Uterine smooth muscle cell (primary cell): ENCODE measurements at places on chromosomes 7 and 10. TPM values are rescaled to one million over a fixed set of nuclear protein-coding genes. Genes with fewer than 3 reads are reported as not detected.

Gene NPC1L1
- total RNA-seq = under 0.01 and 0.12 TPM in 2 replicates

Gene C10orf90
- not detected in 2 replicates for total RNA-seq

Gene NME8
- total RNA-seq = not detected in 2 replicates

Gene CUX1
- 40.7 and 64.9 TPM in 2 replicates for total RNA-seq

Gene FAM131B
- 2.3 and 4.1 TPM in 2 replicates for total RNA-seq

Gene POU6F2
- total RNA-seq = not detected in 2 replicates

Gene LIMK1
- 63.9 and 91.1 TPM in 2 replicates for total RNA-seq
